Glutamatergic neuron (in vitro differentiated cells): ENCODE measurements at places on chromosomes 1 and 21. TPM values are rescaled to one million over a fixed set of nuclear protein-coding genes. Genes with fewer than 3 reads are reported as not detected.
A peak's percentile ranks its signal among the peaks of the same experiment; 100 is the strongest.

HFM1 gene
- total RNA-seq, result 10.2 TPM

DNA sequence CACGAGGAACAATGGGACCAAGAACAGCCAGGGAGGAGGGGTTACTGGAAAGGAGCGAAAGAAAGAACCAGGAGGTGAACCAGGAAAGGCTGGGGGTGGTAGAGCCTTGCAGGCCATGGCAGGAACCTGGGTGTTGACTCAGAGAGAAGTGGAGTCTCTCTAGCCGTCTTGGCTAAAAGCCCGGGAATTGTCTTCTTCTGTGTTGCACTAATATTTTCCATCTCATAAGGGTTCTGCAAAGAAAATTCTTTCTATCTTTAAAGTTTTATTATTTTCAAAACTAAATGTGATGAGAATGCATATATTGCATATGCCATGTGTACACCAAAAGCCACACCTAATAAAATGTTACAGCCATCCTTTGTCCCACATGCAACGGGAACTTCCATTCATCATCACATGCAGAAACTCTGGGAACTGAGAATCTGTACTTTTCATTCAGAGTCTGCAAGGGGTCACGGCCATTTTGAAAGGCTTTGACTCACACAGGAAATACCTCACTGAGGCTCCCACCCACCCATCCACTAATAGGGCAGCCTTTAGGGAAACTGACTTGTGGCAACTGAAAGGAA is 38.0 kb downstream of the ERG start:
- H3K36me3 ChIP-seq, result no peaks in the 10 kb centered on the region
- no peak overlapping the region for H3K4me3 ChIP-seq
- no peak for DNase-seq
- H3K27ac ChIP-seq, result no peak overlapping the region
- H3K27me3 ChIP-seq, result no peaks in the 10 kb centered on the region

LRRC71 gene
- not detected for total RNA-seq

- no peak overlapping the region for H3K4me3 ChIP-seq
- H3K27ac ChIP-seq, result peak overlapping the region; percentile 22
- no peak for DNase-seq
Observed at GRCh38 chr1:54001591-54001990, 16.4 kb downstream of the LDLRAD1 start.

GRCh38 chr1:228378090-228378872 is 28.4 kb downstream of the TRIM11 start:
- no peak overlapping the region for H3K27ac ChIP-seq
- DNase-seq, result peak; percentile 74
- H3K27me3 ChIP-seq, result peaks cover 13% of the 10 kb centered on the region

SPATA21 gene
- total RNA-seq, result not detected

PLA2G5 gene
- not detected for total RNA-seq

CRYZ gene
- 16.2 TPM for total RNA-seq

- peaks cover 2% of the 10 kb centered on the region for H3K27me3 ChIP-seq
- no peaks in the 10 kb centered on the region for H3K4me1 ChIP-seq
- no peak overlapping the region for H3K27ac ChIP-seq
- H3K36me3 ChIP-seq, result no peaks in the 10 kb centered on the region
- no peak for DNase-seq
- no peak overlapping the region for H3K4me3 ChIP-seq
Observed at GRCh38 chr1:212852105-212852688, 4.7 kb upstream of the SPATA45 start.

KANK4 gene
- not detected for total RNA-seq

GRCh38 chr1:25243907-25244306 is 3.3 kb downstream of the RSRP1 start:
- H3K27ac ChIP-seq, result no peak overlapping the region
- no peaks in the 10 kb centered on the region for H3K36me3 ChIP-seq
- no peak for DNase-seq
- H3K4me1 ChIP-seq, result peaks cover 12% of the 10 kb centered on the region

MPL gene
- not detected for total RNA-seq

DNA sequence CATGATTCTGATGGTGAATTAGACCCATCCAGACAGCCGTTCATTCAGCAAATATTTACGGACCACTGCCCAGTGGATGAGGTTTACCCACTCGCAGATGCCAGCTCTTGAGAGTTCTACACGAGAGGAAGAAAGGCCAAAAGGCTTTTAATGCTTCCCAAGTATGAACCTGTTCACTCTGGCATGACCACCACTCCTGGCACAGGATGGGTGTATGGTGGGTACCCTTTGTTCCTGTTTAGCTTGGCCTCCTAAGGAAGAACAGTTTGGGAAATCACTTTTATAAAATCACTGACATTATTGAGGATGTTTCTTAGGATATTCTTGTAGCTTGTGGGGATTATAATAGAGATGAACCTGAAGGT is 67.2 kb downstream of the HMGB4 start:
- no peak overlapping the region for H3K27ac ChIP-seq
- DNase-seq, result no peak
- H3K4me1 ChIP-seq, result no peaks in the 10 kb centered on the region
- no peaks in the 10 kb centered on the region for H3K36me3 ChIP-seq
- no peak overlapping the region for H3K4me3 ChIP-seq

DNA sequence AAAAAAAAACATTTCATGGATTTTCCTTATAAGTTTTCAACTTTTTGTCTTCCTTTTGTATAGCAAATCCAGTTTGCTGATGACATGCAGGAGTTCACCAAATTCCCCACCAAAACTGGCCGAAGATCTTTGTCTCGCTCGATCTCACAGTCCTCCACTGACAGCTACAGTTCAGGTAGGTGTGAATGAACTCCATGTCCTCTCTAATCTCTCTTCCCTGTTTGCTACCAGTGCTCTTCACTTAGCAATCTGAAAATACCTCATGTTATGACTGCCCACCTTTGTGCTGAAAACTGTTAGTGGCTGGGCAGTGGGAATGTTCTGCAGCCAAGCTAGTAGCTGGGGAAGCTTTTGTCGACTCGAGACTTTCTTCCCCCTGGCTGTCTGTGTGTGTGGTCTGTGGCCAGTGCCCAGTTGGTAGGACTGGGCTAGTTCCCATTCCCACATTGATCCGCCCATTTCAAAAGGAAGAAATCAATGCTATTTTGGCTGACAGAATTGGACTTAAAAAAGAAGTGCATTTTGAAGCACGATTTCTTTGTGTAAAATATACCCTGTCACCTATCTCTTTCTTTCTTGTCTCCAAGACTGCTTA is 24.5 kb downstream of the AHCYL1 start:
- H3K4me1 ChIP-seq, result peaks cover 25% of the 10 kb centered on the region
- no peak for DNase-seq
- no peaks in the 10 kb centered on the region for H3K27me3 ChIP-seq
- H3K36me3 ChIP-seq, result no peaks in the 10 kb centered on the region

DNA sequence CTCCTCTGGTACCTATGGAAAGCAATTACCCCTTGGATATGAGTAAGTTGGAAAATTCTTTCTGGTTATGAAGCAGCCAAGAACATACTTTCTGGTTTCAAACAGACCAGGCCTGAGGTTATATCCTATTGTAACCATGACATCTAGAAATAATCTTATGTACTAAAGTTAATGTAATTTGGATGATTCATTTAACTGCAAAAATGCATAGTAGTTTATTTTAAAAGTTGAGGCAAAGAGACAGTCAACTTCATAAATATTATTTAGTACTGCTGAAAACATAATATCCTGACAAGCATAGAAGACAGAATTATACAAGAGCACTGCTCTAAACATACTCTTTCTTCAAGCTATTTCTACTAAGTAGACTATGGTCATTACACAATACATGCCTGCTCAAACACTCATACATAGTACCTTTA is 25.5 kb downstream of the ODF2L start:
- H3K27me3 ChIP-seq, result no peaks in the 10 kb centered on the region
- no peak for DNase-seq
- H3K4me1 ChIP-seq, result no peaks in the 10 kb centered on the region
- H3K4me3 ChIP-seq, result no peak overlapping the region
- no peak overlapping the region for H3K27ac ChIP-seq

- H3K4me1 ChIP-seq, result no peaks in the 10 kb centered on the region
- H3K4me3 ChIP-seq, result no peak overlapping the region
- DNase-seq, result no peak
- H3K27me3 ChIP-seq, result no peaks in the 10 kb centered on the region
- no peaks in the 10 kb centered on the region for H3K36me3 ChIP-seq
- no peak overlapping the region for H3K27ac ChIP-seq
Observed at GRCh38 chr1:84959294-84959693, 37.6 kb downstream of the MCOLN2 start.

DNA sequence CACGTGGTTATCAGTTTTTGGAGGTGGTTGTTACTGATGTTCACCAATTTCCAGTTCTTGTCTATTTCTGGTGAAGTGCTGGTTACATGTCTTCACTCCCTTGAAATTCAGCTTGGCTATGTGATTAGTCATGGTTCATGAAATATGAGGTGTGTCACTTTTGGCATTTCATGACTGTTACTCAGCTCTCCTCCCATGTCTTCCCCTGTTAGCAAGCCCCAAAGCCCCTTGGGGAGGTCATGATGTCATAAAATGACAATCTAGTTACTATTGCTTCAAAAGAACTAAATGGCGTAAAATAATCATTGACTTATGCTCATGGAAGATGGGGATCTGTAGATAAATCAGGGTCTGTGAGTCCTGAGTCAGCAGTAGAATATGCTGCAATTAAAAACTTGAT is 425.1 kb downstream of the SETD4 start:
- no peaks in the 10 kb centered on the region for H3K36me3 ChIP-seq
- H3K27ac ChIP-seq, result no peak overlapping the region
- H3K27me3 ChIP-seq, result no peaks in the 10 kb centered on the region
- no peaks in the 10 kb centered on the region for H3K4me1 ChIP-seq
- H3K4me3 ChIP-seq, result no peak overlapping the region
- no peak for DNase-seq

GRCh38 chr1:232628335-232629249 is 1.3 kb downstream of the SIPA1L2 start:
- H3K27me3 ChIP-seq, result peaks cover 3% of the 10 kb centered on the region
- H3K36me3 ChIP-seq, result peaks cover 4% of the 10 kb centered on the region
- no peak for DNase-seq
- peak overlapping the region; percentile 98 for H3K27ac ChIP-seq
- H3K4me3 ChIP-seq, result peak overlapping the region; percentile 98

- H3K4me1 ChIP-seq, result no peaks in the 10 kb centered on the region
- DNase-seq, result no peak
- H3K27ac ChIP-seq, result no peak overlapping the region
- peaks cover 24% of the 10 kb centered on the region for H3K36me3 ChIP-seq
Observed at GRCh38 chr1:113168946-113169345, 95.9 kb downstream of the LRIG2 start.

DNA sequence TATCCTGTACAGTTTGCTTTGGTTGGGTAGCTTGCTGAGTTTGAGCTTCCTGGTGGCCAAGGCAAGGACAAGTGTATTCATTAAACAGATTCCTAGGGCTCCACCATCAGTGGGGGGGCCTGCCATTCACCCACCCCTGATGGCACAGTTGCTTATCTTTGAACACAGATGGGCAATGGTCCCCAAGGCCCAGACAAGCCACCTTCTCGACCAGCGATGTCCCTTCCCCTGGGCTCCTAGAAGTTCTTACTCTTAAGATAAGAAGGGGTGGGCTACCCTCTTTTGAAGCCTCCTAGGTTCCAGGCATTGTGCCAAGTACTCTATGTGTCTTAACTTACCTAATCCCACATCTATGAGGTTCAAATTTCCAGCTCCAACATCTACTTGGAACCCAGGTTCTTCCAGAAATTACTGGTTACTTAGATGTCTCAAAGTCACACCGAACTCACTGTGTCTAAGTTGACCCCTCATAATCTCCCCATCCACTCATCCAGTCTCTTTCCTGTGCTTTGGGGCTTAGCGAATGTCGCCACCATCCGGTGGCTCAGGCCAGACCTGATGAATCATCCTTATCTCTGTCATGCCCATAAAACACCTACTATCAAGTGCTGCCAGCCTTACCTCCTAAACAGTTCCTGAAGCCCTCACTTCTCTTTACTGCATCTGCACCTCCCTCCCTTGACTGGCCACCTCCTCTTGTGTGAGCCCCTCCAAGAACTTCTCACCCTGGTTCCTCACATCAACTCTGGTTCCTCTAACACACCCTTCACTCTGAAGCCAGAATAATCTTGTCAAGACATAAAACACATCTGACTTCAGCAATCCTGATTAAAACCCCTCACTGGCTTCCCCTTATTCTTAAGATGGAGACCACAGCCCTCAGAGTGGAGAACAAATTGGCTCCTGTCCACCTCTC is 50.1 kb downstream of the KLHDC7A start:
- no peak for DNase-seq
- peaks cover 8% of the 10 kb centered on the region for H3K27me3 ChIP-seq
- H3K36me3 ChIP-seq, result no peaks in the 10 kb centered on the region
- H3K4me1 ChIP-seq, result no peaks in the 10 kb centered on the region
- no peak overlapping the region for H3K27ac ChIP-seq

DNA sequence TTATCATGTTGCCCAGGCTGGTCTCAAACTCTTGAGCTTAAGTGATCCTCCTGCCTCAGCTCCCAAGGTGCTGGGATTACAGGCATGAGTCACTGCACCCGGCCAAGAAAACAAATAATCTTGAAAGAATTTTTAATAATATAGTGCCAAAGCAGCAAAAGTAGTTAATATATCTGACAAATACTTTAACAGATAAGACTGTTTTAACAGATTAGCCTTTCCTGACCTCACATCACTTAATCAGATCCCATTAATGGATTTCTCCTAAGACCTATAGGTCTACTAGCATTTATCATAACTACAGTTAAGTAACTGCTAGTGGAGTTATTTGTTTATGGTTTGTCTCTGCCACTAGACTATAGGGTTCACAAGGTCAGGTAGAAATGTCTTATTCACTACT is 61.1 kb upstream of the HP1BP3 start:
- H3K36me3 ChIP-seq, result no peaks in the 10 kb centered on the region
- no peak overlapping the region for H3K27ac ChIP-seq
- no peaks in the 10 kb centered on the region for H3K27me3 ChIP-seq
- DNase-seq, result no peak
- H3K4me3 ChIP-seq, result no peak overlapping the region
- H3K4me1 ChIP-seq, result no peaks in the 10 kb centered on the region

- DNase-seq, result no peak
- no peak overlapping the region for H3K4me3 ChIP-seq
- no peaks in the 10 kb centered on the region for H3K4me1 ChIP-seq
- no peaks in the 10 kb centered on the region for H3K36me3 ChIP-seq
- peaks cover 3% of the 10 kb centered on the region for H3K27me3 ChIP-seq
Observed at GRCh38 chr1:157925419-157926166, 67.9 kb upstream of the KIRREL1 start.

ZNF697 gene
- 41.9 TPM for total RNA-seq

DNA sequence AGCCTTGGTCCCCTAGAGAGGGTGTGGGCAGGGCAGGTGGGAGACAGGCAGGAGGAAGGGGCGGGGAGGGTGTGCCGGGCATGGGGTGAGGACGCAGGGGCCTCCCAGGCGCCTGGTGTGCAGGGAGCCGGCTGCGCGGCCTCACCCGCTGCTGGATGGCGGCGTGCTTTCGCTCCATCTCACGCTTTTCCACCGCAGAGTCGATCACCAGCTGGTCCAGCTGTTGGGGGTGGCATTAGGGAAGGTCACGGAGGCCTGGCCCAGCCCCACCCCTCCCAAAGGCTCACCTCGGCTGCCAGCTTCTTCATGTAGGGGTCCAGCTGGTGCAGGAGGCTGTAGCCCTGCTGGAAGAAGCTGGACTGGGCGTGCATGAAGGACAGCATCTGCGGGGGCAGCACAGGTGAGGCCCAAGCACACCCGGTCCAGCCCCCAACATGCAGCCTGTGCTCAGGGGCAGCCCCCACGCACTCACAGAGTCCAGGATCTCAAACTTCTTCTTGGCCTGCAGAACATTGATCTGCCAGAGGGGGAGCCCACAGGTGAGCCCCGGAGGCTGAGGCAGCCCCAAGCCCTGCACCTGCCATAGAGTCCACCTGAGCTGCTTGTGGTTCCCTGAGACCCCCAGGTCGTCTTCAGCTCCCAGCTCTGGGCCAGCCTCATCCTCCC is 7.9 kb downstream of the ACAP3 start:
- peaks cover 6% of the 10 kb centered on the region for H3K4me1 ChIP-seq
- DNase-seq, result peak; percentile 36
- H3K27ac ChIP-seq, result peak overlapping the region; percentile 90
- peak overlapping the region; percentile 30 for H3K4me3 ChIP-seq
- H3K27me3 ChIP-seq, result peaks cover 39% of the 10 kb centered on the region
